ENCODE measurements at places on chromosomes 3 and 15.

DNA sequence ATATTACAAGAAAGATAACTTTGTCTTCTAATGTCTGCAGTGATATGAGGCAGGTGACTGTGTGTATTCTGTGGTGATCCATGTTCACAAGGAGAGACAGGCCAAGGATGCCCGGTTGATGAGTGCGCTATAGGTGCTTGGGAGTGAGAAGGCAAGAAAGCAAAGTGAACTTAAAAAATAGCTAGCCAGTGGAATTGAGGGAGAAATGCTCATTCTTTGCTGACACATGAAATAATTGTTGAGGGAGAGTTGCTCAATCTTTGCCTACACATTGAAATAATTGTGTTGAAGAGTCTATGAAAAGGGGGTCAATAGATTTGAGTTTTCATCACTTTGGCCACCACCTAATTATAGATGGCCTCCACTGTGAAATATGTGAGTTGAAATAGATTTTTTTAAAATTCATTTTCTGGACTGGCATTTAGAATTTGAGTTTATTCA lies 156.3 kb downstream of the LPP start:
- DNase-seq = no peak

GRCh38 chr3:24100696-24101402 lies 155.8 kb downstream of the NR1D2 start:
- DNase-seq = no peak

DNA sequence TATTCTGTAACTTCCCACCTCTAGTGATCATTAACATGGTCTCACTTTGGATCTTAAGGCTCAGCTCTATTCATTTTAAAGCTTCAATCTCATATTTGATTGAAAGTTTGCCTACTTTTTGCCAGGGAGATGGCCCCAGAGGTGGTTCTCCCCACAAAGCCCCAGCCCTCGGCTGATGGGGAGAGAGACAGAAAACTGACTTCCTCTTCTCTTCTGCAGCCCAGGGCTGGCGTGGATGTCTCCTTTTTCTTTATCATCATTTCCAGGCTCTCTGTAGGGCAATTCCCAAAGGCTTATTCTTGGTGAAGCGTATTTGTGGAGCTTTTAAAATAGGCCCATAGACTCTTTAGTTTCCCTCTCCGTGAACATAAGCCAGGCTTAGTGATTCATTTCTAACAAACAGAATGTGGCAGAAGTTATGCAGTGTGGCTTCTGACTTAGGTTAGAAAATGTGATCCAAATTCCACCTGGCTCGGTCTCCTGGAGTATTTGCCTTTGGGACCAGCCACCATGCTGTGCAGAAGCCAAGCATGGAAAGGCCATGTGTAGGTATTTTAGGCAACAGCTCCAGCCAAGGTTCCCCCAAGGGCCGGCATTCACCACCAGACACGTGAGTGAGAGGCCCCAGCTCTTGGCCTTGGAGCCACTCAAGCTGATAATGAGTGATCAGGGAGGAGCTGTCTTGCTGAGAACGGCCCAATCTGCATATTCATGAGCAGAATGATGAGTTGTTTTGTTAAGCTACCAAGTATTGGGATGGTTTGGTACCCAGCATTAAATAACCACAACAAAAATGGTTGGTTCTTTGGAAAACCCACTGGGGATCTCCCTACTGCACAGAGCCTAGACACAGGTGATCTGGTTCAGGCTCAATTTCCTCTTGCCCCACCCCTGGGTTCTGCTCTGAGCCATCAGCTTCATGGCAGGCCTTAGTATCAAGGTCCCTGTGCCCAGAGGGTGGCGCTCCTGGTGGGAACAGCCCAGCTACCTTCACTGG lies 353.2 kb upstream of the PROK2 start:
- DNase-seq = no peak

DNA sequence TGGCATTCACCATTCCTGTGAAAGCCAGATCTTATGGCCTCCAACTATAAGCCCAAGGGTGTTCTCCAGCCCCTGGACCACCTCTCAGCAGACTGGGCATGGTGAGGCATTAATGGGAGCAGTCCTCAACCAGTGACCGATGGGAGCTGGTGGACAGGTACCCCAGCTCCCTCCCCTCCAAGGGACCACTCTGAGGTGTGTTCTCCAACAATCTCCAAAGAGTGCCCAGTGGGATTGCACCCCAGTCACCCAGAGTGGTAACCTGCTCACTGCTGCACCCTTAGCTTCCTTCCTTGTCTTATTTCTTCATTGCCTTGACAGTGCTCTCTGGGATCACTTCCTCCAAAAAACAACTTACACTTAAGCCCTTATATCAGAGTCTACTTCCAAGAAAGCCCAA lies 8.2 kb upstream of the ITGA11 start:
- no peak for DNase-seq

GRCh38 chr15:63504979-63505841 lies 817 bp downstream of the USP3 start:
- peak; percentile 60 for DNase-seq

- DNase-seq = no peak
Observed at GRCh38 chr15:99105514-99106341, 848 bp downstream of the SYNM start.

- DNase-seq = peak; percentile 3
Observed at GRCh38 chr3:146217324-146217723, 33.6 kb downstream of the PLSCR4 start.

- DNase-seq = no peak
Observed at GRCh38 chr3:15892311-15893227, 94.8 kb upstream of the ANKRD28 start.

DNA sequence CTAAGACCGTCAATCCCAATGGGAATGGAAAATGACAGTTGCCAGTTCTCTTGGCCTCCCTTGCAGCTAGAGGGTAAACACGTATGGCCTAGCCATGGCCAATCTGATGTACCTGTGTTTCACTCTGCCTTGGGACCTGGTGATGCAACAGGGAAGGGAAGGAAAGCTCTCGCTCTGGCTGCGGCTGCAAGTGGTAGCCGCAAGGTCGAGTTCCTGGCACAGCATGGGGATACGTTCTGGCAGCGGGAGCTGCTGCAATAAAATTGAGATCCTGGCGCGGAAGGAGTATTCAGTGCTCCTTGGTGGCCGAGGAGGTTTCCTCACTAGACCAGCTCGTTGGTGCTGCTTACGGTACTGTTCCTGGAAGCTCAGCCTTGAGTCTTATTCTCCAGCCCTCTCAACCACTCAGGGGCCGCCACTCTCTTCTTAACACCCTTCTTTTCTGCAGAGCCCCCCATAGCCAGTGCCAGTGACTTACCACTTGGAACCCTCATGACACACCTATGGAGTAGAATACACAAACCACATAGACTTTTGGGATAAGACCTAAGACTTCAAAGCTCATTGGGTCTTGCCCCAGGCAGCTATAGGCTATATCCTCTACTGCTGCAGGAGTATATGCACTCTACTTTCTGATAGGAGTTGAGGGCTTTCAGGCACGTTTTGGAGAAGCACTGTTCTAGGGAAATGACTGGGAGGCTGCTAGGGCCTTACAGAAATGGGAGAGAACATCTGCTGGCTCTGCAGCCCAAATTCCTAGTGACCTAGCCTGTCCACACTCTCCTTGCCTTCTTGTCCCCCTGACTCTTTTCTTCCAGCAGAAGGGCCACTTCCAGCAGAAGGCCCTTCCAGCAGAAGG lies 2.7 kb downstream of the KY start:
- no peak for DNase-seq

GRCh38 chr3:34258271-34258998 lies 460.0 kb downstream of the PDCD6IP start:
- DNase-seq = no peak

DNA sequence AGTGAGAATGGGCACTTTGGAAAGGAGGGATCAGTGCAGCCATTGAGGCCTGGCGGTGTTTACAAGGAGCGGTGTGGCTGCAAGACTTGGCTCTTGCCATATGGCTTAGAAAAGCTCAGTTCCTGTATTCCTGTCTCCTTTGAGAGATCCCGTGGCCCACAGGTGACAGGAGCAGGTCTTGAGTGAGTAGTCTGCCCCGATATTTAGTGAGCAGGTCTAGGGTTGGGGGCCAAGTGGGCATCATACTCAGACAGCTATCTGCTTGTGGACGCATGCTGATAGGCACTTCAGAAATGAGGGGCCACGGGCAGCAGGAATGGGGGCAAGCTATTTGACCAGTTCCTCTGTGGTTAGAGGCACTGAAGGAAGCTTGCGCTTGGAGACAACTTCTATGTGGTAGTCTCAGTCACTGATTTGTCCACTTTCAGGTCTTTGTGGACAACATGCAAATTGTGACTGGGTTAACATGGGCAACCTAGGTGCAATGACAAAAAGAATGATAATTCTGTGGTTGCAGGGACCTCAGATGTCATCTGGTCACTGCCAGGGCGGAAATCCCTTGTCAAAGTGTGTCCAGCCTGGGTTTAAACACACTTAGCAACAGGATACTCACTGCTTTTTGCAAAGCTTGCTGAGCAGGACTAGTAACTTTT lies 1.1 kb downstream of the TMED3 start:
- no peak for DNase-seq

- no peak for DNase-seq
Observed at GRCh38 chr15:38888701-38889221, 324.1 kb upstream of the RASGRP1 start.

- DNase-seq = peak; percentile 22
Observed at GRCh38 chr3:31729082-31729481, 196.4 kb downstream of the STT3B start.

DNA sequence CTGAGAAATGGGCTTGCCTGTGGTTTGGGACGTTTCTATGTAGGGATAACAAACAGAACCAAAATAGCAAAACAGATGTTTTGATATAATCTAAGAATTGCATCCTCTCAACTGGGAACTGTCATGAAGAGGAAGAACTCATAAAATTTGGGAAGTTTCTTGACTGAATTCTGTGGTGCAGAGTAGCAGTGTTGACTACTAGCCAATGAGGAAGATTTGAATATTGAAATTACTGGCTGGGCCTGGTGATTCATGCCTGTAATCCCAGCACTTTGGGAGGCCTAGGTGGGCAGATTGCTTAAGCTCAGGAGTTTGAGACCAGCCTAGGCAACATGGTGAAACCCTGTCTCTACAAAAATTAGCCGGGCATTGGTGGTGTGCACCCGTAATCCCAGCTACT lies 42.2 kb downstream of the ZNF609 start:
- DNase-seq = peak; percentile 9

GRCh38 chr3:36317915-36318314 lies 62.4 kb upstream of the STAC start:
- no peak for DNase-seq

DNA sequence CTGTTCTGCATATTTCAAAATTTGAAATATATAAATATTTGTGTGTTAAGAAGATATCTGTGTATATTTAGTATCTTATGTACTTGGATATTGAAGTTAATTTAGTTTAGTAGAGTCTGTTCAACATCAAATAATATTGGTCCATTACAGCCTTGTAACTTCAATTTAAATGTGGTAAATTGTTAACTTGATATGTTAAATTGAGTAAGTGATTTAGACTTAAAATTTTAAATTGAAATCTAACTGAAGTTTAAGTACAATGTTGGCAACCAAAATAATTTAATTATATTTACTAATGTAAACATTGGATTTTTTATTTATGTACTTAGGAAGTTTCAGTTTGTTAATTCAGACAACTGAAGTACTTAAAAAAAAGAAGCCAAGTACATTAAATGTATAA lies 343.9 kb upstream of the DNAJC19 start:
- no peak for DNase-seq

DNA sequence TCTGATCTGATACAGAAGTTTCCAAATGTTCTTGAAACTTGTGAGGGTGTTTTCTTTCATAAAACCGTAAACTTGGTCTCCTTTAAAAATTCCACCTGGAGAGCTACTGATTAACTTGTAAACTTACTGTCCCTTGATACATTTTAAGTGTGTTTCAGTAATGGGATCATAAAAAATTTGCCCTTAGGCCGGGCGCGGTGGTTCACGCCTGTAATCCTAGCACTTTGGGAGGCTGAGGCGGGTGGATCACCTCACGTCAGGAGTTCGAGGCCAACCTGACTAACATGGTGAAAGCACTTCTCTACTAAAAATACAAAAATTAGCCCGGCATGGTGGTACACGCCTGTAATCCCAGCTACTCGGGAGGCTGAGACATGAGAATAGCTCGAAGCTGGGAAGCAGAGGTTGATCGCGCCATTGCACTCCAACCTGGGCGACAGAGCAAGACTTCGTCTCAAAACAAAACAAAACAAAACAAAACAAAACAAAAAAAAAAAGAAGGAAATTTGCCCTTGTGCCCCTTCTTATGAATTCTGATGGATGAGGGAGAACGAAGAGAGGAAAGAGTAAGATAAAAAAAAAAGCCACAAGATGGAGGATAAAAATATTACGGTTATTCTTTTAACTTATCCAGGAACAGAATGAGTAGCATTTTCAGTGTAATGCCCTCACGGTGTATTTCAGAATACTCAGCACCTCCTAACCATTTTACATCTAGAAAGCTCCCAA lies 32.1 kb upstream of the AP4E1 start:
- no peak for DNase-seq

DNA sequence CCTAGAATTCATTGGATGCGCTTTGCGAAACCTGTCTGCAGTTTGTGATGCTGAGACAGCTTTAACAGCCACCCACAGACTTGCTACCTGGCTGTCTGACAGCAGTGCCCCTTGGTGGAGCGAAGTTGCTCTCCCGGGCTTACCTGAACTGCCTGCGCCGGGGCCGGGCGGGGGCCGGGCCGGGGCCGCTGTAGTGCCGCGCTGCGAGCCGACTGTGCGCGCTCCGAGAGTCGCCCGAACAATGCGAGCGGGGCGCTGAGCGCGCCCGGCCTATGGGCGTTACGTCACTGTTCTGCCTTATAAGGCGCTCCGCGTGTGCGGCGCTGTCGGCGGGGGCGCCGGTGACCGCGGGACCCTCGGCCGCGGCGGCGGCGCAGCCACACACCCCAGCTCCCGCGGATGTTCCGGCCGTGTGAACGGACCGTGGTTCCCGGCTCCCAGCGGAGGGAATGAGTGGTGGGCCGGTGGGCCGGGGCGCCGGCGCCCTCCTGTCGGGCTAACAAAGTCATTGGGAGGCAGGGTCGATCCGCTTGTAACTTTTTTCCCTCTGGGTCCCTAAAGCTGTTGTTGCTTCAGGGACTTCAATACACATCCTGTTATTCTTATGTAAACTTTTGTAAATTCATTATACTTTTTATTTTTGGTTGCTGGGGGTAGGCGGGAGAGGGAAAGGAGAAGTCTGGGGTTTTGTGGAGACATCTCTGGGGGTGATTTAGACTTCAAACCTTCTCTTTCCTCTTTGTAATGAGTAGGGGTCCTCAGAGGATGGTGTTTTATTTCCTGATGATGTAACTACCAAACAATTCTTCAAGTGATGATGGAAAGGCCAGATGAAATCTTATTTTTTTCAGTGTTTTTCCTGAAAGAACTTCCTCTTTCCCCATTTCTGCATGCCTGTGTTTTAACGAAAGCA lies 58.5 kb downstream of the CMSS1 start:
- DNase-seq = peak; percentile 30

Data from MCF 10A (cell line).